NCI-H1417 treated with DMSO at 0.1 percent for 48 hours (cell line): ENCODE measurements at places on chromosomes 2 and 18.

DNA sequence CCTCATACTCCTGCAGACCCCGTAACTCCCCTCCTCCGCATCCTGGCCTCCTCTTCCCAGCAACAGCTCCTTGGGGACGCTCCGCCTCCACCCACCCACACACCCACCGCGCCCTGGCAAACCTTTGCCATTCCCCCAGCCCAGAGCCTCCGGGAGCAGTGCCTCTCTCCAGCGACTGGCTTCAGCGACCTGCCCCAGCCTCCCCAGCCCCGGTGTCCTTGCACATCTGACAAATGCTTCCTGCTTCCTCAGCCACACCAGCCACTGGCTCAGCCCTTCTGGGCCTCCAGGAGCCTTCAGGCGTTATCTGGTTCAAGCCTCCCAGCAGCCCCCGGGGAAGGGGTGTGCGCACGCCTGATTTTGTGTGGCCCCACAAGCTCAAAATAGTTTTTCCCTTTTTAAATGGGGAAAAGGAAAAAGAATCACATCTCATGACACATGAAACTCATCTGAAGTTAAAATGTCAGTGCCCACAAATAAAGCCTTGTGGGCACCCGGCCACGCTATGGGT lies 14.2 kb downstream of the ESPNL start:
- DNase-seq: no peak

DNA sequence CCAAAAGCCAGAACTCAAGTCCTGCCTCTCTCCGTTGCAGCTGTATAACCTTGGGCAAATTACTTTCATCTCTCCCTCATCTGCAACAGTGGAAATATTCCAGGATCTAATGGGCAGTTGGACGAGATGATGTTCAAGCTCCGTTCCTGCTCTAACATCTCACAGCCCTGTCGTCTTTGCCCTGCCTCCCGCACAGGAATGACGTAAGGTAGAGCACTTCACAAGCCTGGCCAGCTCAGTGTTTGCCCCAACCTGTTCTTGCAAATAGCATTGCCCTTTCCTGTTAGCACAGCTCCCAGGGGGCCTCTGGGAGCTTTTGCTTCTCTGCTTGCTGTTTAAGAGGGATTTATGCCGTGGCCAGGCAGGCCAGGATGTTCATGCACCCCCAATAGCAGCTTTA lies 107.9 kb downstream of the KLHL29 start:
- DNase-seq: no peak

- DNase-seq: no peak
Observed at GRCh38 chr2:217339753-217340152, 479.9 kb upstream of the TNP1 start.

GRCh38 chr2:150410809-150411208 lies 76.7 kb downstream of the RND3 start:
- no peak for DNase-seq

DNA sequence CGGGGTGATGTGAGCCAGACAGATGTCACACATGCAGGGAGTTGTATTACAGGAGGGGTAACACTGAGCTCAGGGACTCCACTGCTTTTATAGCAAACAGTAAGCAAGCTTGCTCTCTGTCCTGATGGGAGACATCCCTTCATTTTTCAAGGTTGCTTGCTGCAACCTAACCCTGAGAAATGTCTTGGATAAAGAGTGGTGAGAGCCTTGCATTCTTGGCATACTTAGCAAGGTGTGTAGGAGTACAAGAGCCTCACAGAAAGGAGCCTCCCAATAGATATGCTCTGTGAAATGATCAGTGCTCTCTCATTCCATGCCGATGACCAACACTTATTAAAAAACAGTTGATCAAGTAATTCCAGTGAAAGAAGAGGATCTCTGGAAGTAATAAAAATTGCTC lies 8.1 kb downstream of the PFN4 start:
- DNase-seq: no peak

- no peak for DNase-seq
Observed at GRCh38 chr2:135030826-135031225, 16.4 kb downstream of the MAP3K19 start.

DNA sequence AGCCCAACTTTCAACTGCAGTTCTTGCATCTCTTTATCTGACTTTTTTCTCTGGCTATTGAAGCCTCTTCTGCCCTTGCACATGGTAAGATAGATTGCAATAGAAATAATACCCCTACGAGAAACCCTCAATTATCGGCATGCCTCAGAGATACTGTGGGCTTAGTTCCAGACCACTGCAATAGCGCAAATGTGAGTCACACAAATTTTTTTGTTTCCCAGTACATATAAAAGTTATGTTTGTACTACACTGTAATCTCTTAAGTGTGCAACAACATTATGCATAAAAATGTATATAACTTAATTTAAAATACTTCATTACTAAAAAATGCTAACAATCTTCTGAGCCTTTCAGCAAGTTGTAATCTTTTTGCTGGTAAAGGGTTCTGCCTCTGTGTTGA lies 124.7 kb downstream of the PDE1A start:
- DNase-seq: no peak

GRCh38 chr2:197309691-197310231 lies 819 bp downstream of the ANKRD44 start:
- no peak for DNase-seq
